ENCODE measurements at places on chromosomes 11 and 22.

DNA sequence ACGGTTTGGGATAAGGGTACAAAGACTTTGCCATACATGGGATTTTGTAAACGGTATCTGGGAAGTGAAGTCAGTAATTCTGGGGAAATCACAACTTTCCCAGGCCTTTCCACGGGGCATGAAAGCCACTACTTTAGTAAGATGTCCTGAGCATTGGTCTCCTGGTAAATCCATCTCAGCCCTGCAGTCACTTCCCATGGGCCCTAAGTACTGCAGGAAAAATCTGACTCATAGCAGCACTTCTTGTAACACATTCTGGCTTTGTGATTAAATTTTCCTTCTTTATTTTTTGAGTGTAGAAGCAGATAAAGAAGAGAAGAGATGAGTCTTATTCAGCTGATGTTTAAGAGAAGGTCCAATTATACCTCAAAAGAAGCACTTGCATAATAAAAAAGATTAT lies 67.6 kb downstream of the BLID start:
- no peak for DNase-seq

DNA sequence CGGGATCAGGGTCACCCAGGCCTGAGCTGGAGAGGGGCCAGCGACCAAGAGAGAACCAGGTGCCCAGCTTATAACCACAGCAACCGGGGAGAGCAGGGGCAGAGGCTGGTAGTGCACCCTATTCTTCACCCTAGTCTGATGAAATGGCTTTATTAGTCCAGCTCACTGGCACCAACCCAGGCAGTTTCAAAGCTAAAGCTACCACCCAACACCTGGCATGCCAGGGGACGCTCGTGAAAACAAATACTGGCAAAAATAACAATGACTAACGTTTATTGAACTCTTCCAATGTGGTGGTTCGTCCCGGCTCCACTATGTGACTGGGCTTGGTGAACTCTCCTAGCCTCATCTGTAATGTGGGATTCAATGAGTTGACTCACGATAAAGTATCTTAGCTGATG lies 30.6 kb downstream of the SCGB1A1 start:
- DNase-seq, result peak; percentile 73

GRCh38 chr22:48944751-48945620 lies 882.7 kb downstream of the BRD1 start:
- no peak for DNase-seq

DNA sequence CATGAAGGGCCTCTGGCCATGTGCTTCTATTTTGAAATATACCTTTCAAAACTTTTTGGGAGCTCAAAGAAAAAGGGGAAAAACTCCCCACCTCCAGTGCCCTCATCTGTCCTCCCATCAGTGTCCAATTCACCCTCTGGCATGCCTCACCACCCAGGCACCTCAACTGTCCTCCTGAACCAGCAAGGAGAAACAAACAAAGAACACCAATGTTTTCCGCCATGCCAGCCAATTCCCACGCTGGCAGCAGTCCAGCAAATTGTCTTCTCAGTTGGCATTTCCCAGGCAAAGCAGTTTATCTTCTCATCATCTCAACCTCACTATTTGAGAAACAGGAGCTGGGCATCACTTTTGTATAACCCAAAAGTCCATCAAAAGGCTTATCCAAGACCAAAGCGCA lies 496.9 kb downstream of the SOX6 start:
- no peak for DNase-seq

DNA sequence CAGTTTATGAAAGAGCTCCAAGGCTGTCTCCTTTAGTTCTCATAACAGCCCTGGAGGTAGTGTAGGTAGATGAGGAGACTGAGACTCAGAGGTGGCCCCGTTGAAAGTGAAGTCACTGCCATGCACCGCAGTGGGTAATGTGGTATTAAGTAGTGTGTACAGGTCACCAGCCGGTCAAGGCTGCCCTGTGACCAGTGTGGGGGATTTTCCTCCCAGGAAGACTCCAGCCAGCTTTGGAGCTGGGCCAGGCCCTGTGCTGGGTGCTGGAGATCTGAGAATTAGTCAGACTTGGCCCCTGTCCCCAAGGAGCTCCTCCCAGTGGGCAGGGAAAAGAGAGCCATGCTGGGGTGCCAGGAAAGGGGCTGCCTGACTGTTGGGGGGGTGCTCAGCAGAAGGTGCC lies 5.3 kb downstream of the OMP start:
- peak; percentile 77 for DNase-seq

DNA sequence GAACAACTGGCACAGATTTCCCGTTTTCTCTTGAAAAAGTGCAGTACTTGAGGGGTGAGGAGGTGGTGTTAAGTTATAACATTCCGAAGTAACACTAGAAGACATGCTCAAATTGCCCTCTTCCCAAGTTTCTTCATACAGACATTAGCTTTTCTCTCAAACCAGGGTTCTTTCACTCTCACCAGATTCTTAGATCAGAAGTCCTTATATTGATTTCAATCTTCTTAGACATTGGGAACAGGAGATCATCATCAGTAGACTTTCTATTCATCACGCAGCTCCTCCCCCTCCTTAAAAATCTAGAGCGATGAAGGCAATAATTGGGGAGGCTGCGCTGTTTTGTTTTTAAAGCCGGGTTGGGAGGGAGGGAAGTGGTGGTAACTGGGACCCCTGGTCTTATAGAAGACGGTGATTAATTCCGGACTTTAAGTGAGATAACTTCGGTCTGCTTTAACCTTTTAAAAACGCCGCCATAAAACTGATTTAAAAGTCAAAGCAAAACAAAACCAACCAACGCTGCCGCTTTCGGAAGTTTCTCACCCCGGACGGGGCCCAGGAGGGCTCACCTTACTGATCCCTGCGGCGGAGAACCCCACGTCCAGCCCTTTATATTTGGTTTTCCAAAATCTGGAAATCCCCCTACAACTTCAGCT lies 665 bp downstream of the USP28 start:
- peak; percentile 43 for DNase-seq

DNA sequence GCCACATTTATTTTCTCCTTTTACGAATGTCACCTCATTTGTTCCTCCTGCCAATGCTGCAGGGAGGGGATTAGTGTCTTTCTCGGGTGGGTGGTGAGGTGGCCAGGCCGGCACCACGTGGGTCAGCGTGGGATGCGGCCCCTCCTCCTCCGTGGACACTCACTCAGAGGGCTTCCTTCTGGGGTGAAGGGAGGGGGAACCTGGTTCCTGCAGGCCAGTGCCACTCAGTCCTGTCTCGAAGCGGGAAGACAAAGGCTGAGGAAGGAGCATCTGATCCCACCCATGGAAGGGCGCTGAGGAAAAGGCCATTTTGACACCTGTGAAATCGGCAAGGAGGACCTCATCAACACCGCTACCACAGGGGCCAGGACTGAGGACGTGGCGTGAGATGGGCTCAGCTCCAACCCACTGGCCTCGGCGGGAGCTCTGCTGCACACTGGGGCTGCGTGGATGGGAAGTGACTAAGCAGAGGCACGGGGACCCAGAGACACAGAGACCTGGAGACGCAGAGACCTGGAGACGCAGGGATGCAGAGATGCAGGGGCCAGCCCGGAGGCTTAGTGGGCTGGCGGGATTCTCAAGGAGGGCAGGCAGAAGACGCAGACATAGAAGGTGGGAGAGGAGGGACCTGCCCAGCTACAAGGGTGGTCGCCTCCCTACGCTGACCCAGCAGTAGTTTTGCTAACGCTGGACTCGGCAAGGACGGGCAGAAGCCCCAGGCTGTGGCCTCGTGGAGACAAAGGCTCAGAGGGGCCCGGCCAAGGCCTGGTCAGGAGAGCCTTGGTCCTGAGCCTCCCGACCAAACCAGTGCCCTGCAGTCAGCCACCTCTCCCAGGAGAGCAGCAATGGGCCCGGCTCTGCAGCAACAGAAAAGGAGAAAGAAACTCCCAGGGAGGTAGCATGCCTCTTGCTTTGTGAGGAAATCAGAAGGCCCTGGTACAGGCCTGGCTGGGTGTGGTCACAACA lies 1071.2 kb downstream of the BRD1 start:
- no peak for DNase-seq

- no peak for DNase-seq
Measured at GRCh38 chr11:59152312-59152951, 9.8 kb downstream of the FAM111A start.

- DNase-seq, result peak; percentile 27
Measured at GRCh38 chr11:129410395-129410960, 34.8 kb downstream of the BARX2 start.

GRCh38 chr22:35514366-35514765 lies 26.3 kb upstream of the RASD2 start:
- peak; percentile 77 for DNase-seq

DNA sequence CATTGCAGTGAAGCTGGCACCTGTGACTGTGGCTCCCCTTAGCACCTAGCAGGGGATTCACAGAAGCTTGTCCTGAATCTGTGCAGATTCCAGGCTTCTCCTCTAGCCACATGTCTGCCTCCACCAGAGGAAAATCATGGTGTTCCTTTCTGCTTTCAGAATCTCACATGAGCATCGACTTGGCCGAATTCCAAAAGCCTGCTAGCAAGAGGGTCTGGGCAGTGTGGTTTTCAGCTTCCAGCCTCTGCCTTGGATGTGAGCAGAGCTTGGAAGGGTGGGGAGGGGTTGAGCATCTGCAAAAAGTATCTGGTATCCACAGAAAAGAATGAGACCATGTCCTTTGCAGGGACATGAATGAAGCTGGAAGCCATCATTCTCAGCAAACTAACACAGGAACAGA lies 911.1 kb downstream of the TBC1D22A start:
- no peak for DNase-seq

GRCh38 chr11:797296-798092 lies 587 bp downstream of the SLC25A22 start:
- DNase-seq, result peak; percentile 71

- DNase-seq, result no peak
Measured at GRCh38 chr22:37976547-37976946, 7.8 kb downstream of the SOX10 start.

DNA sequence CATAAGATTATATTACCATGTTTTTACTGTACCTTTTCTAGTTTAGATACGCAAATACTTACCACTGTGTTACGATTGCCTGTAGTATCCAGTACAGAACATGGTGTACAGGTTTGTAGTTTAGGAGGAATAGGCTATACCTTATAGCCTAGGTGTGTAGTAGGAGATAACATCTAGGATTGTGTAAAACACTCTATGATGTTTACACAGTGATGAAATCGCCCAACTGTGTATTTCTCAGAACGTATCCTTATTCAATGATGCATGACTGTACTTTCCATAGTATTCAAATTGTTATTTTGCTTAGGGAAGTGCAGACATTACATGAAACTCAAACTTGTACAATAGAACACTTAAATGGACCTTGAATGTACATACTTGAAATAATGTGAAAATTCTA lies 188.1 kb upstream of the PDGFD start:
- peak; percentile 30 for DNase-seq

- no peak for DNase-seq
Measured at GRCh38 chr11:61123775-61124571, 21.7 kb downstream of the CD5 start.

DNA sequence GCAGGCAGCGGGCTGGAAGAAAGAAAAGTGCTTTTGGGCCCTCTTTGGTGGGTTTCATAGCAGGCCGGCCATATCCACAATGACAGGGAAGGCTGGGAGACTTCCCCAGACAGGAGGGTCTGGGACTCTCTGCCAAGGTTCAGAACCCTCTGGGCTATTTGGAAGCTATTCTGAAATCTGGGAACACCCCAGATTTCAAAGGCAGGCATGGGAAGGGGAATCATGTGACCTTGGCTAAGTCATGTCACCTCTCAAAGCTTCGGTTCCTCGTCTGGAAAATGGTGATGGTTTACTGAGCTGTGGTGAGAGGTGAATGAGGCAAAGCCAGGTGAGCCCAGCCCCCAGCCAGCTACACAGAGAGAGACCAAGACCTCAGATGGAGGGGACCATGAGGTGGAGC lies 4.6 kb downstream of the CASTOR1 start:
- DNase-seq, result no peak

GRCh38 chr11:57249384-57250319 lies 12.6 kb upstream of the APLNR start:
- peak; percentile 70 for DNase-seq

- DNase-seq, result no peak
Measured at GRCh38 chr11:95248666-95249467, 17.9 kb upstream of the SESN3 start.

DNA sequence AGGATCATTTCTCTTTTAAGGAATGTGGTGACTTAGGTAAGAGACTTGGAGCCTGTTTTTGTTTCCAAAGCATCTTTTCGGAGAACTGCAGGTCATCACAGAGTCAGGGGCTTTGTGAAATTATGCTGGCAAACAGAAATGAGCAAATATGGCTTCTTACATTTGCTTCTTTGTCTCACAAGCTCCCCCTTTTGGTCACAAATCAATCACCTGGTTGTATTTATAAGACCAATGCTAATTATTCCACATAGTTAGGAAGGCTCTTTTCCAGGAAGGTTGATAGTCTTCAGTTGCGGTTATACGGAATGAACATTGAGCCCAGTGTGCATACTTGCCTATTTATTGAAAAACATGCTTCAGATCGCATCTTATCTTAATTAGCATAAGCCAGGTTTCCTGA lies 34.6 kb upstream of the CEP126 start:
- DNase-seq, result peak; percentile 33

DNA sequence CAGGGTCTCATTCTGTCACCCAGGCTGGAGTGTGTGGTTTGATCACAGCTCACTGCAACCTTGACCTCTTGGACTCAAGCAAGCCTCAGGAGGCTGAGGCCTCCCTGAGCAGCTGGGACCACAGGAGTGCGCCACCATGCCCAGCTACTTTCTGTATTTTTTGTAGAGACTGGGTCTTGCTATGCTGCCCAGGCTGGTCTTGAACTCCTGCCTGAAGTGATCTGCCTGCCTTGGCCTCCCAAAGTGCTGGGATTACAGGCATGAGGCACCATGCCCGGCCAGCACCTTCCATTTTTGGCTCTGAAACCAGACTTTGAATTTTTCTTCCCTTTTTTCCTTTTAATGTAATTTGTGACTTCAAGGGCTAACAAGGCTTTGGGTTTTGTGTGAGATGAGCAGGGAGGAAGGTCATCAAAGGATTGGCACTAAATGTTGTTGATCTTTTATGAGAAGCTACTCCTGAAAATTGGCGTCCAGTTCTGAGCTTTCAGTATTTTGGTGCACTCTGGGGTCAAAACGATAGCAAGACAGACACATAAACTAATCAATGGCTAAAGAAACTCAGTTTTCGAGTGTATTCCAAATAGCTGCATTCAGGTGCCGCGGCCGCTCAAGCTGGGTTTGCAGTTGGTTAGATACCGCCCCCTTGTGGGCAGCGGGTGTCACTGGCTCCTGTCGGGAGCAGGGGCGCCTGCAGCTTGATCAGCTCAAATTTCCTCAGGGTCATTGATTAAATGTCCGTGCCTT lies 51.9 kb upstream of the CLMP start:
- DNase-seq, result peak; percentile 59

- peak; percentile 81 for DNase-seq
Measured at GRCh38 chr22:23402275-23403151, 177.6 kb downstream of the IGLL1 start.

GRCh38 chr11:60785806-60786361 lies 751 bp downstream of the MS4A10 start:
- DNase-seq, result no peak

Measured in mammary epithelial cell (primary cell).